ENCODE measurements at places on chromosomes 1 and 21. TPM values are rescaled to one million over a fixed set of nuclear protein-coding genes. Genes with fewer than 3 reads are reported as not detected.

Gene FAM177B
- 36.8 TPM for total RNA-seq

DNA sequence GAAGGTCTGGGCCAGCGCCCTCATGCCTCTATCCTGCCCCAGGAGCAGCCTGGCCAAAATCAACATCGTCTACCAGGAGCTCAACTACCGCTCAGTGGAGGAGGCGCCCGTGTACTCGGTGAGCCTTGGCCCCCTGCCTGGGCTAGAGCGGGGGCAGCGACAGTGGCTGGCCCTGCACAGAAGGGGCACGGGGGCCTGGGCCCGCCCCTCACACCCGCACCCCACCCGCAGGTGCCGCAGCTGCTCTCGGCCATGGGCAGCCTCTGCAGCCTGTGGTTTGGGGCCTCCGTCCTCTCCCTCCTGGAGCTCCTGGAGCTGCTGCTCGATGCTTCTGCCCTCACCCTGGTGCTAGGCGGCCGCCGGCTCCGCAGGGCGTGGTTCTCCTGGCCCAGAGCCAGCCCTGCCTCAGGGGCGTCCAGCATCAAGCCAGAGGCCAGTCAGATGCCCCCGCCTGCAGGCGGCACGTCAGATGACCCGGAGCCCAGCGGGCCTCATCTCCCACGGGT lies 10.8 kb downstream of the SCNN1D start:
- DNase-seq: no peak

Gene RXFP4
- not detected for total RNA-seq

Gene TMEM9
- 72.8 TPM for total RNA-seq

GRCh38 chr1:89943846-89944781 lies 50.8 kb upstream of the ZNF326 start:
- no peak for DNase-seq

DNA sequence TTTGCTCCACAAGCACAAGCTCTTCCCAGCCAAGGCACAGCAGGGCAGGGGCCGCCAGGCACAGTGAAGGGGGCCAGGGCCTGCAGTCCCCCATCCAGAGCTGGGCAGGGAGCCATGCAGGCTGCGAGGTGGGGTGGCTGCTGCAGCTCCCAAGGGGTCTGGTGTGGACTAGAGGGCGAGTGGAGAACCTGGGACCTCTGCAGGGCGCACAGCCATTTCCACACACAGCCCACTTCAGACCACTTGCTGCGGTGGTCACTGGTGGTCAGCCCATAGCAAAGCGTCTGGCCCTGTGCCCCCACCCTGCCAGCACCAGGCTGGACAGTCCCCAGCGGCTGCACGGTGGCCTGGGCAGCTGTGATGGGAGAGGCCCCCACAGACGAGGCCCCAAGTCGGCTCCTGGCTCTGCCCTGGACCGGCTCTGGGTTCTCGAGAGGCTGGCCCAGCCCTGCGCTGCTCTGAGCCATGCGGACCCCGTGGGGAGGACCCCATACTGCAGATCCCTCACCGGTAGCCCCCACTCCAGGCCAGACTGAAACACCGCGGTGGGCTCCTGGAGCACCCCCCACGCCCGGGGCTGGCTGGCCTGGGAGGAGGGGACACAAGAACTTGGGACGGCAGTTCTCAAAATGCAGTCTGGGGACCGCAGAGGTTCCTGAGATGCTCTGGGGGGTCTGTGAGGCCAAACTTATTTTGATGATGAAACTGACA lies 47.1 kb upstream of the COL6A2 start:
- no peak for DNase-seq

GRCh38 chr1:84350104-84350503 lies 48.2 kb upstream of the DNASE2B start:
- DNase-seq: no peak

GRCh38 chr1:108643492-108644335 lies 17.2 kb downstream of the HENMT1 start:
- DNase-seq: peak; percentile 67

Gene MYOG
- total RNA-seq: not detected

Gene SPATA21
- not detected for total RNA-seq

Gene RIIAD1
- 0.95 TPM for total RNA-seq

DNA sequence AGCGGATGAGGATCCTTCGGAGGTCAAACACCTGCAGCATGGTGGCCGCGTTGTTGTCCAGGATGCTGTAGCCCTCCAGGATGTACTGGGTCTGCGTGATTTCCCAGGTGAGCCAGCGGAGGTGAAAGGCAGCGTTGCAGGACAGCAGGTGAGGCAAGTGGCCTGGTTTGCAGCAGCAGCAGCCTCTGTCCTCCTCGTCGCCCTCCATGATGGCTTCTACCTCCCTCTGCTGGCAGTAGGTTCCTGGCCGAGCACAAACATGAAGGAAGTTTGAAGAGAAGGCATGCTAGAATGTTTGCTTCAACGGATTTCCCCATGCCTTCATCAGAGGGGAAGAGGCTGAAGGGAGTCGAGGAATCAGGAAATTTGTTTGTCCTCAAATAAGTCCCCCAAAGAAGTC lies 74.7 kb downstream of the NTPCR start:
- DNase-seq: peak; percentile 46

- DNase-seq: no peak
These were observed 367.4 kb downstream of the RPS6KC1 start for GRCh38 chr1:213418268-213419071.

Gene C8A
- 10.7 TPM for total RNA-seq

- peak; percentile 16 for DNase-seq
These were observed 113.5 kb downstream of the MAP3K21 start for GRCh38 chr1:233440951-233441401.

Gene RRP15
- total RNA-seq: 9.5 TPM

Gene IL22RA1
- total RNA-seq: 11.6 TPM

- peak; percentile 34 for DNase-seq
These were observed 122.6 kb upstream of the PPP2R5A start for GRCh38 chr1:212162635-212163034.

Gene OLIG1
- not detected for total RNA-seq

DNA sequence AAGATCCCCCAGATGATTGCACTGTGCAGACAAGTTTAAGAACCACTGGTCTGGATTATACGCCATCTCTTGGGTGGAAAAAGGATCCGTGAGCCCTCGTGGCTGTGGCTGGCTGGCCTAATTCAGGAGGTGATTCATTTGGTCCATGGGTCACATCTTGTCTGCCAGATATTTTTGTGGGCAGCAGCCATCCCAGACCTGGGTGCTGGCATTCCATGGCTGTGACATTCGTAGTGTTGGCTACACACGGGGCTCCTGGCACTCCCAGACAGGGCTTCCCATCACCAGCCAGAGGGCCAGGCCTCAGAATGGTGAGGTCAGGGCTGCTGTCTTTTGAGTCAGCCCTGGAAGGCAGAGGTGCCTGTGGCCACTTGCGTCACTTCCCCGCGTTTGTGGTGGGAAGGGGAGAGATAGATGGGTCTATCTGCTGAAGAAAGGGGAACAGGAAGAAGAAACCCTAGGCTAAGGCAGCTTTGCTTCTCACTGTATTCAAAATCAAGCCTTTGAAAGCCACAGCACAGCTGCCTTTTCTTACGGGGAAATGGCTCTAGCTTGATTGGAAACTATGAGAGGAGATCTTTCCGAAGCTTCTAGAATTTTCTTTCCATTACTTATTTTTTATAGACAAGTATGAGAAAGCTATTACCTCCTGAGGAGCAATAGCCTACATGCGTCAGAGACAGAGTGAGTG lies 32.4 kb downstream of the EIF2D start:
- peak; percentile 72 for DNase-seq

DNA sequence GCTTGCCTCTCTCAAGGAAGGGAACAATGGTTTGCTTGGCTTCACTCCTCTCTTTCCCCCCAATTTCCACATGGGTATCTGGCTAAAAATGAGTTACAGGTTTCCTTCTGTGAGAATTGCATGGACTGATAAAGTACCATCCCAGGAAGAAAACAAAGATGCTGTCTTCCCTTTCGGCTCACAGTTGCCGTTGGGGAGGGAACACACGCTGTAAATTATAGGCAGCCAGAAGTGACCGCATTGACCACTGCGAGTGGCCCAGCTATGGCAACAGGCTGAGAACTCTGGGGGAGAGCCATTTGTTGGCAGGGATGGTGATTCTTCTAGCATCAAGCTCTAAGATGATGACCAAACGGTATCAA lies 2.9 kb downstream of the RUNX1 start:
- DNase-seq: no peak

DNA sequence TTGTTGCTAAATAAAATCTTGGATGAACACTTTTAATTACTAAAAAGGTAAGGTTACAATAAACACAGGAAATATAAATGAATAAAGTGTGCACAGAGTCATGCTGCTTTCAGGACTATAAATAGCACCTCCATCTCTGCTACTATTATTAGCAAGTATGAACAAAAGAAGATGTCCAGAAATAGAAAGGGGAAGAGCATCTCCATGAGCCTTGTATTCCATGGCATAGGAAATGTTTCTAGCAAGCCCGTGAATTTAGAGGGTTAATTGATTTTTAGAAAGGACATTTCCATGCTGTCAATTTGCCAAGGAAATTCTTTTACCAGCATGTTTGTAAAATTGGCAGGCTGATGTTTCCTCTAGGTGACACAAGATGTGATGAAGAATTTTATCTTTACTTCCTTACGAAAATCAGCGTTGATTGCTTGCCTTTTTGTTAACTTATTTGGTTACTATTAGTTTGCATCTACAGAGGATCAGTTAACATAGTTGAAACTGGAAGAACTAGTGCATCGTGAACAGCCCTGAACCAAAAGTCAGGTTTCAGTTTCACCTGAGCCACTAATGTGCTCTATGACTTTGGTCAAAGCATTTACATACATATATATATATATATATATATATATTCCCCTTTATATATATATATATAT lies 45.3 kb downstream of the NR5A2 start:
- no peak for DNase-seq

Gene OPRD1
- not detected for total RNA-seq

- no peak for DNase-seq
These were observed 8.0 kb upstream of the WNT4 start for GRCh38 chr1:22150923-22151322.

GRCh38 chr1:205541161-205541886 lies 36.9 kb downstream of the CDK18 start:
- DNase-seq: no peak

GRCh38 chr1:56447823-56448222 lies 131.5 kb downstream of the PLPP3 start:
- DNase-seq: no peak

Gene ALX3
- total RNA-seq: not detected

Gene GJA9
- total RNA-seq: 0.26 TPM

- no peak for DNase-seq
These were observed 143.2 kb upstream of the BMP8A start for GRCh38 chr1:39348278-39348677.

Gene CDK11B
- 24.2 TPM for total RNA-seq

GRCh38 chr1:222927031-222927430 lies 112.2 kb downstream of the DISP1 start:
- DNase-seq: no peak

DNA sequence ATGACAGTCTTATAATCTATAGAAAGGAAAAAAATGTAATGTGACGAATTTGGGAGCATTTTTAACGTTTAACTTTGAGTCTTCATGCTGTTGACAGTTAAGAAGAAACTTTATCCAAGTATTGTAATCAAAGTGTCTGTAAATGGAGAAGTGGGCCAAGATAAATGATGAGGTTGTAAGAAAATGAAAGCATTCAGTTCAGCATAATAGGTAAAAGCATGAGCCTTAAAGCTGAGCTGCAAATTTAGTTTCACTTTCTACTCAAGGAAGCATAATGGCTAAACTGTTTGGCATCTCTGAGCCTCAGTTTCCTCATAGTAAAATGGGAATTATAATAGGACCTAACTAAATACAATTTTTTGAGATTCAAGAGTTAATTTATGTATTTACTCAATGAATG lies 1554.8 kb downstream of the KCNT2 start:
- no peak for DNase-seq

Gene FMO2
- total RNA-seq: 3.5 TPM

Gene ASTN1
- 2.0 TPM for total RNA-seq
